Kidney epithelial cell (primary cell): ENCODE measurements at places on chromosomes 11 and 22.

DNA sequence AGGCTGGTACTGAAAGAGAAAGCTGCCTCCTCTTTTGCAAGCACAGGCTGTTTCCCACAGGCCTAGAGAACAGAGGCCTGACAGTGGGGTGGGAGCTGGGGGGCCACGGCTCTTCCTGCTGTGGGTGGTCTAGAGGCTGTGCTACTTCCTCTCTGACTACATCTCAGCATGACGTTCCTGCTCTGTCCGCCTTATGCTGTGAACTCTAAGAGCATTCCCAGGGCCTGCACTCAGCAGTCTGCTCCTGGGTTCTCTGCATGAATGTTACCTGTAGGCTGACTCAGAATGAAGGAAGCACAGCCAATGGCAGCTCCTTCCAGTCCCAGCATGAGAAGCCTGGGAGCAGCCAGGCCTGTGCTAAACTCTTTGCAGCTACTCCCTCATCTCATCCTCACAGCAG is 534.3 kb downstream of the NTM start:
- DNase-seq = no peak

- no peak for DNase-seq
Measured at GRCh38 chr11:13761716-13762115, 93.2 kb downstream of the FAR1 start.

- peak; percentile 52 for DNase-seq
Measured at GRCh38 chr11:115924744-115925567, 420.7 kb upstream of the CADM1 start.

DNA sequence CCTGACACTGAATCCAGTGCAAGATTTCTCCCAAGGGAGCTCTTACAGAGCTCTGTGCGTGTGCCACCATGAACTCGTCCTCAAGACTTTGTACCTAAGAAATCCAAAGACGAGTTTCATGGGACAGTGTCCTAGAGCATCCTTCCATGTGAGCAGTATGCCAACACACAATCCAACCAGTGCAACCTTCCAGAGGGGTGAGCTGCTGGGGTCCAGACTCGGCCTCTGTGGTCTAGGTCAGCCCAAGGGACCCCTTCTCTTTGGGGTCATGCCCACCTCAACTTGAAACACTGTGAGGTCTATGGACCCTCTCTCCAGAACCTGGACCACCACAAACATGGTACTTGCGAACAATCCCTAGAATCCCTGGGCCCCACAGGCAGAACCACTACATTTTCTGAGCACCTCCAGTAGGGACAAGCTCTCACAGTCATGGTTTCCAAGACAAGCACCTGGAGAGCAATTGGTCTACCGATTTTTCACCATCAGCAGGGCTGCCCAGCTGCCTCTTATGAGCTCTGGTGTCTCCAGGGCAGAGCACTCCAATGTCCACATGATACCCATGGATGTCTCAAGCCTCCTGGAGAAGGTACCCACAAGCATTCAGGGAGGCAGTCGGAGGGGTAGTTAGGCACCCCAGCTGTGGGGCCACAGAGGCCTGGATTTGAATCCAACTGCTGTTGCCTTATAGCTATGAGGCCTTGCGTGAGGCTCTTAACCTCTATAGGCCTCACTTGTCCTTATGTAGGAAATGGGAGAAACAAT is 7.7 kb downstream of the CHST1 start:
- no peak for DNase-seq

DNA sequence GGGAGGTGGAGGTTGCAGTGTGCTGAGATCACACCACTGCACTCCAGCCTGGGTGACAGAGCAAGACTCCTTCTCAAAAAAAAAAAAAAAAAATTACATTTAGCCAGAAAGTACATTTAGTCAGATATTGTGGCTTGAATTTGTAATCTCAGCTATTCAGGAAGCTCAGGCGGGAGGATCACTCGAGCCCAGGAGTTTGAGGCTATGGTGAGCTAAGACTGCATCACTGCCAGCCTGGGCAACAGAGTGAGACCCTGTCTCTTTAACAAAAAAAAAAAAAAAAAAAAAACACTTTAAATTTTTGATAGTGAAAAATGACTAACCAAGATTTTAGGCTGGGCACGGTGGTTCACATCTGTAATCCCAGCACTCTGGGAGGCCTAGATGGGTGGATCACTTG is 27.3 kb downstream of the MRTFA start:
- DNase-seq = no peak

GRCh38 chr11:100637706-100638105 is 49.4 kb upstream of the ARHGAP42 start:
- DNase-seq = no peak

- DNase-seq = no peak
Measured at GRCh38 chr22:44648821-44649565, 53.0 kb upstream of the PRR5 start.
